ENCODE measurements at places on chromosomes 5 and 9. TPM values are rescaled to one million over a fixed set of nuclear protein-coding genes. Genes with fewer than 3 reads are reported as not detected.

The MAMDC4 gene
- total RNA-seq: 6.2 TPM

The DHX29 gene
- total RNA-seq: 23.4 TPM

The DPM2 gene
- total RNA-seq: 28.0 TPM

The SAXO1 gene
- total RNA-seq: 1.1 TPM

The CCDC152 gene
- total RNA-seq: 0.81 TPM

The ZNF879 gene
- 6.8 TPM for total RNA-seq

The OR1J2 gene
- total RNA-seq: 0.26 TPM

The KIF3A gene
- total RNA-seq: 18.6 TPM

The IFNK gene
- total RNA-seq: 0.43 TPM

The C5orf58 gene
- total RNA-seq: not detected

The NDOR1 gene
- 7.2 TPM for total RNA-seq

The FBLL1 gene
- total RNA-seq: 36.5 TPM

The DOK3 gene
- 4.9 TPM for total RNA-seq

The SLC9A3 gene
- total RNA-seq: 1.2 TPM

The HRCT1 gene
- 1.8 TPM for total RNA-seq

The PCDHAC1 gene
- 21.7 TPM for total RNA-seq

GRCh38 chr5:27191786-27192510 lies 153.6 kb upstream of the CDH9 start:
- ATAC-seq: no peak

DNA sequence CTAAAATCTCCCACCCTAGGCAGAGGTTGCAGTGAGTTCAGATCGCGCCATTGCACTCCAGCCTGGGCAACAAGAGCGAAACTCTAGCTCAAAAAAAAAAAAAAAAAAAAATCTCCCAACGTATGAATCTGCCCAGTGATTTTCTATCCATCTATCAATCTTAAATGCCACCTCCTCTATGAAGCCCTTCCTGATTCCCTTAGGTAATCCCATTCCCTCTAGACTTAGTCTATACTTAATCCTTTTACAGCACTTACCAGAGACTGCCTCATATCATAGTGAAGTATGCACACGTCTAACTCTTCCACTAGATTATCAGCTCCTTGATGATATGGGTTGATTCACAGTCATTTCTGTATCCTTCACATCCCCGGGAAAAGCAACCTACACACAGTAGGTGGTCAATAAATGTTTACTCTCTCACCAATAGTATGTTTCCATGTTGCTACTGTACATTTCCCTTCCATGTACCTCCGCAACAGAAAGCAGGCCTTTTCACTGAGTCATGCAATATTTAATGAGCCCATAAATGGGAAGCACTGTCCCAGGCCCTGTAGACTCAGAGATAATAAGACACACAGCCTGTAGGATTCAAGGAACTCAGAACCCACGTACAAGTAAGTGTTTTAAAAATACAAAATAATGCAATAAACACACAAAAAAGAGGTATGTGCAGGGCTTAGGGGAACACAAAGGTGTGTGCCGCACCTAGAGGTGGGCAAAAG lies 1.2 kb downstream of the DROSHA start:
- ATAC-seq: no peak

- no peak for ATAC-seq
Measured at GRCh38 chr9:109447329-109448076, 50.6 kb downstream of the PTPN3 start.

GRCh38 chr5:89613222-89613956 lies 730.4 kb upstream of the MEF2C start:
- peak; percentile 26 for ATAC-seq

- no peak for ATAC-seq
Measured at GRCh38 chr5:126659805-126660482, 59.2 kb downstream of the PHAX start.

DNA sequence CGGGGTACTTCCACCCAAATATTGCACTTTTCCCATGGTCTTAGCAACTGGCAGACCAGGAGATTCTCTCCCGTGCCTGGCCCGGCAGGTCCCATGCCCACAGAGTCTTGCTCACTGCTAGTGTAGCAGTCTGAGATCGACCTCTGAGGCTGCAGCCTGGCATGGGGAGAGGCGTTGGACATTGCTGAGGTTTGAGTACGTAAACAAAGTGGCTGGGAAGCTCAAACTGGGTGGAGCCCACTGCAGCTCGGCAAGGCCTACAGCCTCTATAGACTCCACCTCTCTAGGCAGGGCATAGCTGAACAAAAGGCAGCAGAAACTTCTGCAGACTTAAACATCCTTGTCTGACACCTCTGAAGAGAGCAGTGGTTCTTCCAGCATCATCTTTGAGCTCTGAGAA lies 40.1 kb upstream of the EBF1 start:
- peak; percentile 70 for ATAC-seq

DNA sequence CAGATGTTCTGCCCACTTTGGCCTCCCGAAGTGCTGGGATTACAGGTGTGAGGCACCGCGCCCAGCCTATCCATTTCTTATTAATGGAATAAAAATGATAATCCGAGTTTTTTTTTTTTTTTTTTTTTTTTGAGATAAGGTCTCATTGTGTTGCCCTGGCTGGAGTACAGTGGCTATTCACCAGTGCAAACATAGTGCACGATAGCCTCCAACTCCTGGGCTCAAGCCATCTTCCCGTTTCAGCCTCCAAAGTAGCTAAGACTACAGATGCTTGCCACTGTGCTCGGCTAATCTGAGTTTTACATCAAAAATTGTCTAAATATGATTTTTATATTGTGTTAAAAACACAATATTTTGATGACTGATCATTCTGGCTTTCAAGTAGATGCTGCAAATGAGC lies 6.6 kb downstream of the GPR107 start:
- no peak for ATAC-seq

- no peak for ATAC-seq
Measured at GRCh38 chr9:99224445-99224844, 2.4 kb downstream of the SEC61B start.

GRCh38 chr5:145228564-145228963 lies 606.6 kb downstream of the PRELID2 start:
- no peak for ATAC-seq

GRCh38 chr5:10987925-10988504 lies 227.0 kb upstream of the DAP start:
- ATAC-seq: peak; percentile 72

DNA sequence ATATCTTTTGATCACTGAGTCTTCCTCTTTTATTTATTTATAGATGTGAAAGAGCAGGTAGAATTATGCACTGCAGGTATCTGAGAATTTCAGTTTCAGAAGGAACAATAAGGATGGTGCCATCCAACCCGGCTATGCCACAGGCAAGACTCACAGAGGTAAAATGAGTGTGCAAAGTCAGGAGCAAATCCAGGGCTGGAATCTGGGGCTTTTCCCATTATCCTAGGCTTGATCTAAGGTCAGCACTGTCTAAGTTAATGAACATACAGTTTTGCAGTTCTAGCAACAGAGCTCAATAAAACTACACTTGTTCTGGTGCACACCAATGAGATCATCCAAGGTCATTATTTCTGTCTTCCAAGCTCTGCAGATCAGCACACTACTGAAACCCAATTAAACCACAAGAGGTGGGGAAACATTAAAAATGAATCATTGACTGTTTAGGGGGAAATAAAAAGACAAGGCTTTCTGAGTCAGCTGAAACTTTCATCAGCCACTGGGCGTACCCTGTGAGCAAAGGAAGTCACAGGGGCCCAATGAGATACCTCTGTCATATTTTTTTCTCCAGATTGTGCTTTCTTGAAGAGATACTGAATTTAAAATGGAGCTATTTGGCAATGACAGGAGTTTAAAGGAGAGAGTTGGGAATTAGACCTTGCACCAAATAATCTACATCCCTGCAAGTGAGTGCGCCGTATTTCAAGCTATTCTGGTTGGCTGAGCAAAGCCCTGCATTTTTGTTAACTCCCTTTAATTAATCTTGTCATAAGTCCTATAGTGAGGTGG lies 662.2 kb upstream of the ZNF608 start:
- peak; percentile 66 for ATAC-seq

GRCh38 chr5:138461343-138462125 lies 3.7 kb upstream of the EGR1 start:
- no peak for ATAC-seq

DNA sequence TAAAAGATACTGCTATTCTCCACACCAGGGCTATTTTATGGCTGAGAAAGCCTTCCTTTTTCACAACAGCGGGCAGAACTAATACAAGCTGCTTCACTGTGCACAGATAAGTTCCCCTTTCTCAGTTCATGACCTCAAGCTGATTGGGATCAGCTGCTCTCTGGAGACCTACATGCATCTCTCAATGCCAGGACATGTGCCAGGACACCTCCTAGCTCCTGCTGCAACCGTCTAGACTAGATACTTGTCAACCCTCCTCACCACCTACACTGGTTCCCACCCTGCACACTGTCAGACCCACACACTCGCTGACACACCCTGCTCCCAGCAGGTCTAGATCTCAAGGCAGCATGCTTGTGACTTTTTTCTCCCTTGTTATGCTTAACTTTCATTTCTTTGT lies 39.8 kb downstream of the STARD4 start:
- ATAC-seq: peak; percentile 49

DNA sequence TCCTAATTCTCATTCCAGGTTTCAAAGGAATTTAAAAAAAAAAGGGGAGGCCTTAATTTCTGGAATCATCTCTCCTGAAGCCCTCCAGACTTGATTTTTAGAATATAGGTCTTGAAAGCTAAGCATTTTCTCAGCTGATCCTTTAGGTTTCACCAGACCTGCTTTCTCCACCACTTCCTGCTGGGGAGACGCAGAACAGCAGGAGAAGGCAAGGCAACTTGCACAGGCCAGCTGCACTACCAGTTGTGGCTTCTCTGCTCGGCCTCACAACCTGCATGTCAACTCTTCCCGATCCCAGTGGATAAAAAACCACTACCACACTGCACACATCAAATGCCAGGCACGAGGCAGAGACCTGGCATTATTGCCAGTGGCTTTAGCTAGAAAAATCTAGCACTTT lies 119.8 kb downstream of the SIL1 start:
- no peak for ATAC-seq

- ATAC-seq: no peak
Measured at GRCh38 chr5:33408816-33409215, 31.9 kb upstream of the TARS1 start.

GRCh38 chr5:4019009-4019769 lies 423.6 kb downstream of the IRX1 start:
- no peak for ATAC-seq

GRCh38 chr9:28120184-28120583 lies 546.9 kb upstream of the C9orf72 start:
- no peak for ATAC-seq

Measured in motor neuron (in vitro differentiated cells).